Testis (tissue), 5 donors: ENCODE measurements at places on chromosomes 16 and 17.

- DNase-seq = no peak
Measured at GRCh38 chr17:46730026-46730425, 88.5 kb downstream of the WNT3 start.

DNA sequence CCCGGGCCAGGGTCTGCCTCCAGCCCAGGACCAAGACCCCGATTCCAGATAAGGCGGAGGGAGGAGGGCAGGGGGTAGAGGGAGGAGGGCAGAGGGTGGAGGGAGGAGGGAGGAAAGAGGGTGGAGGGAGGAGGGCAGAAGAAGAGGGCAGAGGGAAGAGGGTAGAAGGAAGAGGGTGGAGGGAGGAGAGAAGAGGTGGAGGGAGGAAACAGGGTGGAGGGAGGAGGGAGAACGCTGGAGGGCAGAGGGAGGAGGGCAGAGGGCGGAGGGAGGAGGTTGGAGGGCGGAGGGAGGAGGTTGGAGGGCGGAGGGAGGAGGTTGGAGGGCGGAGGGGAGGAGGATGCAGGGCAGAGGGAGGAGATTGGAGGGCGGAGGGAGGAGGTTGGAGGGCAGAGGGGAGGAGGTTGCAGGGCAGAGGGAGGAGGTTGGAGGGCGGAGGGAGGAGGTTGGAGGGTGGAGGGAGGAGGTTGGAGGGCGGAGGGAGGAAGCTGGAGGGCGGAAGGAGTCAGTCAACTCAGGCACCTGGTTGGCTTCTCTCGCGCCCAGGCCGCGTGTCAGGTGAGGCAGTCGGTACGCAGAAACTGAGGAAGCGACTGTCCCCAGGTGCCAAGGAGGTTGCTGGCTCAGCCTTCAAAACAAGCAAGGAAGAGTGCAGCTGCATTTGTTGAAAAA lies 65.2 kb downstream of the KLHDC4 start:
- DNase-seq = no peak

GRCh38 chr16:9911231-9911630 lies 271.0 kb downstream of the GRIN2A start:
- no peak for DNase-seq

DNA sequence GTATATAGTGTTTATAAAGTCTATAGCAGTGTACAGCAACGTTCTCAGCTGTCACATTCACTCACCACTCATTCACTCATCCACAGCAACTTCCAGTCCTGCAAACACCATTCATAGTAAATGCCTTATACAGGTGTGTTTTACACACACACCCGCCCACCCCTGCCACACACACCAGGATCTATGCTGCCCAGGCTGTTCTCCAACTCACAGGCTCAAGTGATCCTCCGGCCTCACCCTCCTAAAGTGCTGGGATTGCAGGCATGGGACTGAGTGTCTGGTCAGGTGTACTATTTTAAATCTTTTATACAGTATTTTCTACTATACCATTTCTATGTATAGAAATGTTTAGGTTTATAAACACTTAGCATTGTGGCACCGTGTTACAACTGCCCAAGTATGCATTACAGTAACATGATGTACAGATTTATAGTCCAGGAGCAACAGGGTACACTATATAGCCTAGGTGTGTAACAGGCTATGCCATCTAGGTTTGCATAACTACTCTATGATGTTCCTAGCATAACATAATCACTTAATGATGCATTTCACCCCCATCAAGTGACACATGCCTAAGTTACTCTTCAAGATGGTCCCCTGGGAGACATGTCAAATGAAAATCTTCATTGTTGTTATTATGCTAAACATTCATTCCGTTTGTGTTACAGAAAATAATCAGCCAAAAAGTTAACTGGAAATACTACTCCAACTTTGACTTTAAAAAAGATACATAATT lies 42.5 kb downstream of the CREBBP start:
- DNase-seq = no peak
